Thymus (tissue), 14 donors: ENCODE measurements at places on chromosomes 11 and 22. TPM values are rescaled to one million over a fixed set of nuclear protein-coding genes. Genes with fewer than 3 reads are reported as not detected.

The YAP1 gene
- 10.5 TPM for total RNA-seq

The FOSL1 gene
- 0.14 TPM for total RNA-seq

The KCNJ1 gene
- 0.19 TPM for total RNA-seq

The PKNOX2 gene
- total RNA-seq = 1.3 TPM

The CD82 gene
- total RNA-seq = 34.8 TPM

DNA sequence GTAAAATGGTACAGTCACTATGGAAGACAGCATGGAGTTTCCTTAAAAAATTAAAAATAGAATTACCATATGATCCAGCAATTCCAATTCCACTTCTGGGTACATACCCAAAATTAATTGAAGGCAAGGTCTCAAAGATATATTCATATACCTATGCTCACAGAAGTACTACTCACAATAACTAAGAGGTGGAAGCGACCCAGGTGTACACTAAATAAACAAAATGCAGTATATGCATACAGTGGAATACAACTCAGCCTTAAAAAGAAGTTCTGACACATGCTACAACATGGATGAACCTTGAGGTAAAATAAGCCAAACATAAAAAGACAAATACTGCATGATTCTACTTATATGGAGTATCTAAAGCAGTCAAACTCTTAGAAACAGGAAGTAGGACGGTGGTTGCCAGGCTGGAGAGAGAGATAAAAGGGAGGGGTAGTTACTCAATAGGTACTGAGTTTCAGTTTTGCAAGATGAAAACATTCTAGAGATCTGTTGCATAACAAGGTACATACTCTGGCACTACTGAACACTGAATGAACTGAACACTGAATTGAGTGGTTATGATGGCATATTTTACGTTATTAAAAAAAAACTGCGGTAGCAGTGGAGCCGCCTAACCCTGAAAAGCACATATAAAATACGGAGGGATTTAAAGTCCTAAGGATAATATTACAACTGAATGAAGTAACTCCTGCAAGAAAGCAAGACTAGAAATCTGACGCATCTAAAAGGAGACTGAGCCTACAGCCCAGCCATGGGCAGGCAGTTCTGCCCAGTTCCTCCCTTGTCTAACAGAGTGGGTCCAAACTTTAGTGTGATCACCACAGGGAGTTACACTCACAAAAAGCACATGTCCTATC is 12.8 kb downstream of the DGCR2 start:
- H3K27me3 ChIP-seq = no peaks in the 10 kb centered on the region
- H3K27ac ChIP-seq = peak overlapping the region; percentile 54
- peaks cover 27% of the 10 kb centered on the region for H3K4me1 ChIP-seq
- H3K4me3 ChIP-seq = no peak overlapping the region

DNA sequence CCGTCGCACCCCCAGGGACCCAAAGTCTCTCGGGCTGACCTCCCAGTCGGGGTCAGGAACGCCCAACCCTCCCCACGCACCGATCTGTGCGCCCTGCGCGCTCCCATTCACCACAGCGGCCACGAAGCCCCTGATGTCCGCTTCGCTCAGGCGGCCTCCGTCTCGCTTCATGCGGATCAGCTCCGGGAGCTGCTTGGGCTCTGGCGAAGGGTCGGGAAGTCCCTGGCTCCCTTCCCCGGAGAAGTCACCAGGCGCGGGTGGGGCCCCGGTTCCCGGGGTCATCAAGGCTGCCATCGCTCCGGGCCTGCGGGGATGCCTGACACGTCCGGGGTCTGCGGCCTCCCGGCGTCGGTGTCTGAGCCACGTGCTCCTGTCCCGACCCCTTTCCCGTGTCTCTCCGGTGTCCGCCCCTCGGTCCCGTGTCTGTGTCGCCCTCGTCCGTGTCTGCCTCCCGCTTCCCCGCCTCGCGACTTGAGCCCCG is 356 bp downstream of the TYMP start:
- H3K36me3 ChIP-seq = no peaks in the 10 kb centered on the region
- H3K4me3 ChIP-seq = peak overlapping the region; percentile 50
- peaks cover 79% of the 10 kb centered on the region for H3K27me3 ChIP-seq
- no peak for DNase-seq
- peaks cover 27% of the 10 kb centered on the region for H3K4me1 ChIP-seq

DNA sequence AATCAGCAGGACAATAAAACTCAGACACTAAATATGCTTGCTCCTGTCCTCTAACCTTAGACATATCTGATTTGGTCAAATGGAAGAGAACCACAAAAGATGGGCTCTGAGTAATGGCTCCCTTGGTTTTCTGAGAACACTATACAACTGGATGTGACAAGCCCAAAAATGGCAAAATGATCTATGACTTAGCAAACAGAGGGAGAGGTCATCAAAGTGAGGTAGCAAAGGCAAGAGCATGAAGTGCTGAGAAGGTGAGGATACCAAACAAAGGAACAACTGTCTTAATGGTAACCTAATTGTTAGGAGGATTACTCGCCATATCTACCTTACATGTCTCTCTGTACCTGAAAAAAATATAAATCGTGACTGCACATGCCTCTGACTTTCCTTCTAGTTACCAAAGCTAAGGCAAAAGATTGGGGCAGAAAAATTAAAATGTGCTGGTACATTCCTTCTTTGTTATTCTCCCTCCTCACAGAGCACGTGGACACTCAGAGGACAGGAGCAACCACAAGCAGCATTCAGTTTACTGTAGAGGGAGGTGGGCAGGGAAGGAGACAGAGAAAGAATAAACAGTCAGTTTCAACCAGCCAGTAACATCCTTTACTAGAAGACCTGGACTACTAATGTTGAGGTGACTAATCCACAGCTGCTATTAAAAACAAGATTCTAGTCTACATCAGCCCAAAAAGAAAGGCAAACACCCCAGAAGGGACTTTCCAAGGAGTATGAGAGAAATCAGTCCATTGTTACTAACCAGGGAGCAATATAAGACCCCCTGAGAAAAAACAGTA is 88.8 kb downstream of the AMBRA1 start:
- no peak for DNase-seq
- H3K4me1 ChIP-seq = peaks cover 13% of the 10 kb centered on the region
- no peaks in the 10 kb centered on the region for H3K27me3 ChIP-seq
- H3K4me3 ChIP-seq = no peak overlapping the region
- H3K27ac ChIP-seq = peak overlapping the region; percentile 49
- H3K36me3 ChIP-seq = peaks cover 35% of the 10 kb centered on the region

DNA sequence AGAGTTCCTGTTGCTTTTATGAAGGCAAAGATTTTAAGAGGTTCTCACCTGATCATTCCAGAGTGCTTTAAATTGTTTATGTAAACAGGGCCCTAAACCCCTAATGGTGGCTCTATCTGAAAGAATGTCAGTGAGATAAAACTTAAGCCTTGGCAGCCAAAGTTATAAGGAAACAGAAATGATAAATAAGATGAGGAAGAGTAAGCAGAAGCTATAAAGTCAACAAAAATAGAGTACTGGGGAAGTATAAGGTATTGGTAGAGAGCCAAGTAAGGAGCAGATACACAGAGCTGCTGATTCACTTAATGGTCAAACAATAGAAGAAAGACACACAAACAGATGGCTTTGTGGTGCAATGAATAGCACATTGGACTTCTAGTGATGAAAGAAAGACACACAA is 37.9 kb downstream of the TMPRSS5 start:
- no peaks in the 10 kb centered on the region for H3K27me3 ChIP-seq
- H3K4me3 ChIP-seq = no peak overlapping the region
- no peaks in the 10 kb centered on the region for H3K4me1 ChIP-seq
- DNase-seq = no peak

GRCh38 chr11:69744435-69744834 is 30.7 kb downstream of the FGF4 start:
- no peak overlapping the region for H3K4me3 ChIP-seq
- DNase-seq = no peak
- H3K36me3 ChIP-seq = no peaks in the 10 kb centered on the region
- peaks cover 22% of the 10 kb centered on the region for H3K27me3 ChIP-seq
- no peak overlapping the region for H3K27ac ChIP-seq

DNA sequence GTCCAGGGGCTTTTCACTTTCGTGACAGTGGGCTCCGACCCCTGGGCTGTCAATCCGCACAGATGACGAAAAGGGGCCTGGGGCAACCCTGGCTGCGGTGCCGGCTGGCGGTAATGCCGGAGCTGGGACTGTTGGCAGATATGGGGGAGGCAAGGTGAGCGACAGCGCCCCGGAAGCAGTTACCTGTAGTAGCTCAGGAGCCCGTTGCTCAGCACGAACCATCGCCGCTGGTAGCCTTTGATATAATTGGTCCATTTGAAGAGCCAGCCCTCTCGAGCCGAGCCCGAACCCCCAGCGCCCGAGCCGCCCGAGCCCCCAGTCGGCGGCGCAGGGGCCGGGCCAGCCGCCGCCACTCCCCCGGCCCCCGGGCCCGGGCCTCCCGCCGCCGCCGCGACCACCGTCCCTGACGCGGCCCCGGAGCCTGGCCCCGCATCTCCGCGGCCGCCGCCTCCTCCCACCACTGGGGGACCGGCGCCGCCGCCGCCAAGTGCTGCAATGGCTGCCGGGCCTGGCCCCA is 396 bp downstream of the OSBP start:
- H3K36me3 ChIP-seq = peaks cover 3% of the 10 kb centered on the region
- peak; percentile 18 for DNase-seq
- peak overlapping the region; percentile 86 for H3K27ac ChIP-seq
- H3K4me3 ChIP-seq = peak overlapping the region; percentile 77

- peaks cover 13% of the 10 kb centered on the region for H3K4me1 ChIP-seq
- no peak overlapping the region for H3K27ac ChIP-seq
- no peaks in the 10 kb centered on the region for H3K36me3 ChIP-seq
- H3K4me3 ChIP-seq = no peak overlapping the region
- no peak for DNase-seq
- no peaks in the 10 kb centered on the region for H3K27me3 ChIP-seq
These were observed 8.5 kb upstream of the GRAMD1B start for GRCh38 chr11:123421589-123421988.

DNA sequence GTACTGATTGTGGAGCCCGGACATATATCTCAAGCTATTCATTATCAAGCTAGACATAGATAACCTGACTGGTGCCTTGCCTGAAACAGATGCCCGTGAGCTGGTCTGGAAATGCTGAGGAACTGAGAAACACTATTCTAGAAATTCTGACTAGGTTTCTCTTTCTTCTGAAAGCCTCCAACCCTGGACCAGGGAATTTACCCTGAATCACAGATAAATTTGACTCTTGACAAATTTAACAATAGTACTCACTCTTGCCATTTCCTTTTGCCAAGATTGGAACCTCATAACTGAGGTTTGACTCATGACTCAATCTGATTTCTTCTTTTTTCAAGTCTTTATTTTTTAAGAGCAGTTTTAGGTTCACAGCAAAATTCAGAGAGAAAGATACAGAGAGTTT is 189.6 kb upstream of the SYN3 start:
- H3K4me1 ChIP-seq = no peaks in the 10 kb centered on the region
- H3K27me3 ChIP-seq = no peaks in the 10 kb centered on the region
- no peak for DNase-seq
- H3K4me3 ChIP-seq = no peak overlapping the region
- H3K36me3 ChIP-seq = no peaks in the 10 kb centered on the region
- H3K27ac ChIP-seq = no peak overlapping the region

DNA sequence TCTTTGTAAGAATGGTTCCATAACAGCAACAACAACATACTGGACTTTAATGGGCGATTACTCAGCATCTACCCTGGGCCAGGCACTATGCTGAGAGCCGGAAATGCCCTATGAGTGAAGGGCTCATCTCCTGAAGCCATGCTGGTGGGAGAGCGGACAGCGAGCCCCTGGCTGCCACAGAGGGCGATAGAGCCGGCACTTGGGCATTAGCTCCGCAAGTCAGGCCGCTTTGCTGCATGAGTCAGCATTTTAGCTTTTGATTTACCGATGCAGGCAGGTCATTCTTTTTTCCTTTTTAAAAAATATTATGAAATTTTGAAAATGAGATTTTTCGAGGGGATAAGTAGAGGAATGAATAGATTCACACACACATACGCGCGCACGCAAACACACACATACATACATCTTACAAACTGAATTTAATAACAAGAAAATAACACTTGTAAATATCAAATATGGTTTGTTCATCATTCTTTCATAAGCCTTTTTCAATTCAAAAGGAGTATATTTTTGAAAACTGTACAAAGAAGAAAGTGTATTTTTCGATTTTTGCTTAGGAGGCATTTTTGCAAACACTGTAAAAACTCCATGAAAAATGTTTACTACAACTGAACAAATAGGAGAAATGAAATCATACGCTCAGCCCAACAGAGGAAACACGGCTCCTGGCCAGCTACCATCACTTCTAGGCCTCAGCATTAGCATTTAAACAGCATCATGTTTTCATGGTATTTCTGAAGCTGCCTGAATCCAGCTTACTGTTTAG is 667.3 kb downstream of the OPCML start:
- no peaks in the 10 kb centered on the region for H3K4me1 ChIP-seq
- no peak for DNase-seq
- H3K27me3 ChIP-seq = no peaks in the 10 kb centered on the region
- H3K27ac ChIP-seq = no peak overlapping the region
- no peak overlapping the region for H3K4me3 ChIP-seq
- no peaks in the 10 kb centered on the region for H3K36me3 ChIP-seq

DNA sequence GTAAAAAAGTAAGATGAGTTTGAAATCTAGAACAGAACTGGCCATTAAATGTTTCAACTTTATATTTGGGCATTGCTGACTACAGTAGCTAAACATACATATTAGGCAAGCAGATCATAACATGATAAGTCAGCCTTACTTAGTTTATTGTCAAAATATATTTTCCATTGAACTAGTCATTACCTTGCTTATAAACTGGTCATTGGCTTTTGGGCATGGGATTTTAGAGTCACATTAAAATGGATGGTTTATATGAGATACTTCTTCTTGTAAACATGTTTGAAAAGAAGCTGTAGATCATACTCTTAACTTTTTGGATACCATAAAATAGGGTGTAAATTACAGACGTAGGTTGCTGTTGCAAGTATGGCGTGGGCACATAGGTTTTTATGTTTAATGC is 2.7 kb downstream of the HIPK3 start:
- no peak for DNase-seq
- no peak overlapping the region for H3K27ac ChIP-seq
- no peaks in the 10 kb centered on the region for H3K36me3 ChIP-seq
- H3K27me3 ChIP-seq = no peaks in the 10 kb centered on the region
- peaks cover 5% of the 10 kb centered on the region for H3K4me1 ChIP-seq
- H3K4me3 ChIP-seq = peak overlapping the region; percentile 70

DNA sequence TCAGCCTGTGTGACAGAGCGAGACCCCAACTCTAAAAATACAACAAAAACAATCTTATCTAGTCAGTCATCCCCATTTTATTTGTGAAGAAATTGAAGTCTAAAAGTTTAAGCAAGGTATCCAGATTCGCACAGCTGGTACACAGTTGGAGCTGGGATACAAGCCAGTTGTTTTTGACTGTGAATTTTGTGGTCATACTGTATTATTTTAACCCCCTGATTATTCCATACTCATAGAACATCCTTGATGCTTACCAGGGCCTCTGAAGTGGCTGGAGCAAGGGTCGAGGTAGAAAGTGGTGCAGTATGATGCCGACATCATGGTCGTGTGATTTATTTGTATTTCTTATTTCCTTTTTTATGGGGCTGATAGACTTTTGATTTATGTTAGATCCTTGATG is 50.0 kb downstream of the BID start:
- peaks cover 22% of the 10 kb centered on the region for H3K36me3 ChIP-seq
- H3K27ac ChIP-seq = no peak overlapping the region
- no peak overlapping the region for H3K4me3 ChIP-seq
- DNase-seq = no peak
